Hypothalamus (tissue), 51 donors: ENCODE measurements at places on chromosomes 12 and 14.

DNA sequence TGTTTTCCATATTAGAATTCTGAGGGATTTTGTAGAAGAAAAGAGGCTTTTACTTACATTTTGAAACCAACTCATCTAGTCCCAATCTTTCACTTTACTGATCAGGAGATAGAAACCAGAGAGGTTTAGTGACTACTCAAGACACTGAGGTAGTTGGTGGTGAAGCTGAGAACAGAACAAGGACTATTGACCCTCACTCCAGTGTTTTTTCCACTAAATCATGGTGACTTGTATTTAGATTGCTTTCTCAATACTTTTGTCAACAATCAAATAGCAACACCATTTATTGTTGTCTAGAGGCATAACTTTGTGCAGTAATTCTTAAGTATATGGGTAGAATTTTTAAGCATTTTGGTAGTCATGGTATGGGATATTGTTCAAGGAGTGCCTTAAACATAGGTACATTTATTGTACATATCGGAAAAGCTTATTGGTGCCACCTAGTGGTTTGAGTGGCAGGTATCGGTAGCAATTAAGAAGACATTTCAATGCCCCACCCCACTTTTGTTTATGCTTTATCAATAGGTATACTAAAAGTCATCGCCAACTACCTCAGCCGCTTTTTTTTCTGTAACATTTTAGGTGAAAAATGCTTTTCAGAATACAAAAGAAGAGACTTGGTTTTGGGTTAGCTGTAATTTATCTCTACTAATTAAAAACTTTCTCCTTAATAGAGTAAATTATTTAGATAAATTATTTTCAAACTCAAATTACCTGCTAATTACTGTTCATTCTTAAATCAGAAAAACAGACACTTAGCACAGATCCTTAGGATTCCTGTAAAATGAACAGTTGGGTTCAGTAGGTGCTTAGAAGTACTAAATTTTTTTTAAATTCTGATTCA, 47.3 kb upstream of the PAWR start:
- no peak for DNase-seq

DNA sequence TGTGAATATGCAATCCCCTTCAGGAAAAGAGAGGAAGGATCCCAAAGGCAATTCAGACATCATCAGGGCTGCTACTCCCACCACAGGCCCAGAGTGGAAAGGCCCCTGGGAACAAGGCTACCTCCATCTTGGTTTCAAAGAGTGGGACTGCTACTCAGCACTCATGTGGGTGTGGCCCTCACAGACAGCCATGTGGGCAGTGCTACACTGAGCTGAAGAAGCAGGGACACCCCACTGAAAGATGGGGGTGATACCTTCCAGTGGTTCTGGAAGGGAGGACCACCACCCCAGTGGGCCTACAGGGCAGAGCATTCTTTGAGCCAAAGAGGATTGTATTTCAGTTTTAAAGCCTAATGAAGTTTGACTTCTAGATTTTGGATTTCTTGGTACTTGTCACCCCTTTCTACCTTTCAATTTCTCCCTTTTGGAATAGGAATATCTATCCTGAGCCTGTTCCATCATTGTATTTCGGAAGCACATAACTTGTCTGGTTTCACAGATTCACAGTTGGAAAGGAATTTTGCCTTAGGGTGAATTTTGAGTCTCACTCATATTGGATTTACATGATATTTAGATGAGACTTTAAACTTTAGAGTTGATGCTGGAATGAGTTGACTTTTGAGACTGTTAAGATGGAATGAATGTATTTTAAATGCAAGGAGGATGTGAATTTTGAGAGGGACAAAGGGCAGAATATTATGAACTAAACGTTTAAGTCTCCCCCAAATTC, 16.5 kb upstream of the LTA4H start:
- no peak for DNase-seq

DNA sequence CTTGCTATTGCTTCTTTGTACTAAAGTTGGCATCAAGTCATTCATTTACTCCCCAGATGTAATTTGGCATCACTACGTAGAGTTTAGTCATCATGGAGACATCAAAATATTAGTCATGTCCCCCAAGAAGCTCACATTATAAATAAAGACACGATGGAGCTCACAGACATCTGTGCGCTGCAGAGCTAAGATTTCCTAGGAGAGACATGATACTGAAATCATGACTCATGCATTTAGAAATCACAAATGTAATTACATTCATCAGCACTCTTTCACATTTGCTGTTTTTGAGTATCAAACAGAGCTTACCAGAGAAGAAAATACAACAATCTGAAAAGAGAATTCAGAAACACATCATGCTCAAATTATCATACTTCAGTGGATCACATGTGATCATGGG, 169.8 kb downstream of the LRIG3 start:
- no peak for DNase-seq

DNA sequence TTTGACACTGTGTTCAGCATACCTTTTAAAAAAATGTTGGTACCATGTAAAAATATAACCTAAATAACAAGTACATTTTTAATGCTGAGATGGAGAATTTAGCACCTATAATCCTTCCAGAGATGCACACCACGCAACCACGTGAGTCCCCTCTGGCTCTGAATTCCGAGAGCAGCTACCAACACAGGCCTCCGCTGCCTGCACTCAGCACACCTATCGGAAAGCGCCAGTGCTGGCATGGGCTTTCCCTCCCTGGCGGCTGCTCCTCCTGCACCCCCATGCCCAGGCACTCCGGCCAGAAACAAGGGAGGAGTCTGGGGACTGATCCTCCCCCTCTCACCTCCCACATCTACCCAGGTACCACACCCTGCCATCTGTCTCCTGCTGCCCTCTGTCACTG, 47.0 kb downstream of the ITPK1 start:
- no peak for DNase-seq

DNA sequence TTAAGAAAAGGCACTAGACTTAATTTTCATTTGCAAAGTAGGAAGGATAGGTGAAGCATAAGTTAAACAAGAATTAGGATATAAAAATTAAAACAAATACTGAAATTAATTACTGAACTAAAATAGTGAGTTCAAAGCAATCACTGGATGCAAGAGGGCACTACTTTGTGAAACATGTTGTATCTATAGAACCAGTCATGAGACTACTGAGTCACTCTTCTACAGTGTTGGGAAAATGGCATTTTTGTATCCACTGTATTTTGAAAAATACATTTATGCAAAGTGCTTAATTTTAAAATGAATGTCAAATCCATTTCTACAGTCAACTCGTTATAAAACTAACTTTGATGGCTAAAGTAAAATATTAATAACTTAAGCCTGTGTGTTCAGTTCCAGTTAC, 47.9 kb downstream of the SEL1L start:
- no peak for DNase-seq

GRCh38 chr12:25251769-25252168, 1.0 kb upstream of the KRAS start:
- no peak for DNase-seq

DNA sequence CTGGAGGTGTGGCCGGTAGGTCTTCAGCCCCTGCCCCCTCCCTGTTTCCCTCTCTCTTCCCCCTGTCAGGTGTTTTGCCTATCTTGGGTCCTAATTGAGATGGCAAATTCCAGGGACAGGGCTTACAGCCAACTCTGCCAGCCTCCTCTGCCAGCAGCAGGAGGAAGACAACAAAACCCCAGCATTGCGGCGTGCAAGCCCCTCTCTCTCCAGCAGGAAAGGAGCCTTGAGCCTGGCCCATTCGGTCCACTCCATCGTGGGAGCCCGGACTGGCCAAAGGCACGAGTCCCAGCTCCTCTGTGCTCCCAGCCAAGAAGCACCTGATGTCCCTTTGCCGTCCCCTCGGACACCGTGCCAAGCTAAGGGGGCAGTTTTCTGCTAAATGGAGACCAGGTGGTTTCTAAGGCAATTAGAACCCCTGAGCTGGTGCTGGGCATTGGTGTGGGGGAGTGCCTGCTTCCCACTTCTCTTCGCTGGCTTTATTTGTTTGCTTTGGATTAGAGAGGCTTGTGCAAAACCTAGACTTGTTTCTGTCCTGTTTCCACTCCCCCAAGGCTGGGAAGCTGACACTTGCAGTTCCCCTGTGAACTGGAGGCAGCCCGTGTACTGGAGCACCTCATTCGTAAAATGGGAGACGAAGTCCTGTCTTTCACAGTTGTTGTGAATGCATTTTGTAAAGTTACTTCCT, 57.1 kb upstream of the LHX5 start:
- no peak for DNase-seq

DNA sequence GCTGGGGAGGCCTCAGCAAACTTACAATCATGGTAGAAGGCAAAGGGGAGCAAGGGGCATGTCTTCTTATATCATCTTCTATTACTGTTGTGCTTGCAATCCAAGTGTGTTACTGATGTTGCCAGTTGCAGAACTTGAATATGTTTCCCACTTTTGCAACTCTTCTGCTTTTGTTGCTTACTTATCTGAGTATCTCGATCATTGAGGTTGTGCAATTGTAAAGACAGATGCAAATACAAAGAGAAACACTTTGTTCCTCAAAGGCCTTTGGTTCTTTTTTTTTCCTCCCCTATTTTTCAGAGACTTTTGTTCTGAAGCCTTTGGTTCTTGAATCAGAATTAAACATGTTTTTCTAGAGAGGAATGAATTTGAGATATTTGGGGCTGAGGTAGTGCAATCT, 3.7 kb upstream of the COX8C start:
- DNase-seq: no peak

GRCh38 chr12:125386652-125387051, 321.4 kb downstream of the AACS start:
- DNase-seq: no peak

DNA sequence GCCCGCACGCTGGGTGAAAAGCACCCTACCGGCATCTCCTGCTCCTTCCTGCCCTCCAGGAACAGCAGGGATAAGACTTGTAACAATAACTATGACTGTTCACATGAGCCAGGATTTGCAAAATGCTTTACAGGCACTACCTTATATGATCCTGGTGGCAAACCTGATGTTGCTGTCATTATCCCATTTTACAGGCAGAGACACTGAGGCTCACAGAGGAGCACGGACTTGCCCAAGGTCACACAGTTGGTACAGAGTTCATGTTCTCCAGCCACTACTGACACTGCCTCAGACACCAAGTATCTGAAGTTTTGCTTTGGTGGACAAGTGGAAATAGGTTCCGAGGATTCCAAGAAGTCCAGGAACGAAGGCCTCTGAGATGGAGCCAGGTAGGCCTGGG, 22.6 kb downstream of the GLTP start:
- DNase-seq: no peak

GRCh38 chr12:14948672-14949071, 10.3 kb upstream of the ERP27 start:
- no peak for DNase-seq

DNA sequence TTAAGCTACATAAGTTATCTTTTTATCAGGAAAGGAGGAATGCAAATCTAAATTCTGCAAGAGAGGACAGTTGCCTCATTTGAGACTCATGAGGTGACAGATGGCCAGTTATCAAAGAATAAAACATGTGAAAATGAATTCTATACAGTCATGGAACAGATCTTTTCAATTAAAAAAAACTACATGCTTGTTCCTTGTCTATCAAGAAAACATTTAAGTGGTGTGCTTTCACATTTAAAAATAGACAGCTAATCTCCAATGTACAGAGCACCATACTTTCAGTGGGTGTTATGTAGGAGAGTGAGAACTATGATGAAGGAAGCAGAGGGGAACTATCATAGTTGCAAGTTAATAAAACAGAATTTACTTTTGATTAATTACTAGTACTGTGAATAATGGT, 76.7 kb upstream of the TTC7B start:
- DNase-seq: no peak

- no peak for DNase-seq
Measured at GRCh38 chr12:92039046-92039445, 106.6 kb downstream of the BTG1 start.

GRCh38 chr12:39332661-39333175, 110.2 kb downstream of the KIF21A start:
- DNase-seq: no peak

DNA sequence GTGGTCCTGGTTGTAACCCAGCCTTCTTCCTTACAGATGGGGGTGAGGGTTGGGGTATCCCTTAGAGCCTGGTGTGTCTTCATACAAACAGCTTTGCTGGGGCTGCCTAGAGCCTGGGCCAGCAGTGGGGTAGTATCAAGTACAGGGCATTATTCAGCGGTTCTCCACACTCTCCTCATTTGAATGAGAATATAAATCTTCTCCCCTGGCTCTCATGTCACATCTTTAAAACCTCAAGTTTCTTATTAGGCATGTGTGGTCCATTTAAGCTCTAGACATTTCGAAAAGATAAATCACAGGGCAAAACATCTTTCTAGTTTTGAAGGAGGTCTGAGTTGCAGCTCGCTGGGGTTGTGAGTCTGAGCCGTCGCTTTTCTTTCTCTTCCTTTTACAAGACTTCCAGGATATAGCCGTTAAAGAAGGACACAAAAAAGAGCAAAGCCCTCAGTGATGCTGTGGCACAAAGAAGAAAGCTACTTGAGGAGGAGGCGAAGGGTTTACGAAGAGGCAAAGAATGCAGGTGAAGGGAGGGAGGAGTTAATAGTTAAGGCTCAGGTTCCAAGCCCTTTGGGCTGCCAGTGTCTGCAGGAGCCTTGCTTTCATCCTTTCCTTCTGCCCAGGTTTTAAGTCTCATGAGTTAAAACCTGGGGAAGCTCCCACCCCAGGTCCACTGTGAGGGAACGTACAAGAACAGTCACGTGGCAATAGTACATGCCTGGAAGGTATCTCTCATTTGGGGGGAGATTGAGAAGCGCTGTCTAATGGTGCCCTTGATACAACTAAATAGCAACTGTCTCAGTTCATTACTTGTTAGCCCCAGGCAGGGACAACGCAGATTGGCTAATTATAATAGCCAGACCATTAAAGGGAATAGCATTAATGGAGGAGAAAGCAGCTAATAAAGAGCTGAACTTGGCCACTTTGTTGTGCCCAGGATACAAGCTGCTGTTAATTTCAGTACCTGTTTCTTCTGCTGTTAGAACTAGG, 94.2 kb downstream of the ETV6 start:
- DNase-seq: no peak

DNA sequence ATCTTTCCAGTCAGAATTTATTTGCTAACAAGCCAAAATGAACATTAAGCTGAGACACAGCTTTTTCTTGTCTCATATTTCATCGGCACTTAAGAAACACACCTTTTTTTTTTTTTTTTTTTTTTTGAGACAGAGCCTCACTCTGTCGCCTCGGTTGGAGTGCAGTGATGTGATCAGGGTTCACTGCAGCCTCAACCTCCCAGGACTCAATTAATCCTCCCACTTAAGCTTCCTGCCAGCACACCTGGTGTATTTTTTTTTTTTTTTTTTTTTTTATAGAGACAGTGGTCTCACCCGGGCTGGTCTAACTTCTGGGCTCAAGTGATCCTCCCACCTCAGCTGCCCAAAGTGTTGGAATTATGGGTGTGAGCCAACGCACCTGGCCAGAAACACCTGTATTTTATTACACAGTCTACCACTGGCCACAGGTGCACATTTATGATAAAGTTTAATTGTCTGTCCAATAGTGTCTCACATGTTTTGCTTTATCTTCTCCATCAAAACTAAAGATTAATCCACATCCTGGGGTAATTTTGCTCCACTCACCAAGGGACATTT, 62.7 kb downstream of the C2CD5 start:
- DNase-seq: no peak
